Naive thymus-derived CD4-positive, alpha-beta T cell (primary cell): ENCODE measurements at places on chromosomes 16 and 17. TPM values are rescaled to one million over a fixed set of nuclear protein-coding genes. Genes with fewer than 3 reads are reported as not detected.

Gene C17orf107
- 1.1 TPM for polyA plus RNA-seq

Gene TNFRSF17
- polyA plus RNA-seq = not detected

Gene SCIMP
- polyA plus RNA-seq = 0.35 TPM

Gene HS3ST3A1
- 0.87 TPM for polyA plus RNA-seq

Gene SMIM36
- not detected for polyA plus RNA-seq

Gene CCDC92B
- polyA plus RNA-seq = not detected

Gene WIPI1
- 2.0 TPM for polyA plus RNA-seq

Gene BIRC5
- polyA plus RNA-seq = not detected

Gene KRT12
- not detected for polyA plus RNA-seq

Gene CDC42EP4
- 0.19 TPM for polyA plus RNA-seq

Gene PRRT2
- 0.07 TPM for polyA plus RNA-seq

Gene CPNE7
- not detected for polyA plus RNA-seq
